ENCODE measurements at places on chromosomes 6 and 20.

DNA sequence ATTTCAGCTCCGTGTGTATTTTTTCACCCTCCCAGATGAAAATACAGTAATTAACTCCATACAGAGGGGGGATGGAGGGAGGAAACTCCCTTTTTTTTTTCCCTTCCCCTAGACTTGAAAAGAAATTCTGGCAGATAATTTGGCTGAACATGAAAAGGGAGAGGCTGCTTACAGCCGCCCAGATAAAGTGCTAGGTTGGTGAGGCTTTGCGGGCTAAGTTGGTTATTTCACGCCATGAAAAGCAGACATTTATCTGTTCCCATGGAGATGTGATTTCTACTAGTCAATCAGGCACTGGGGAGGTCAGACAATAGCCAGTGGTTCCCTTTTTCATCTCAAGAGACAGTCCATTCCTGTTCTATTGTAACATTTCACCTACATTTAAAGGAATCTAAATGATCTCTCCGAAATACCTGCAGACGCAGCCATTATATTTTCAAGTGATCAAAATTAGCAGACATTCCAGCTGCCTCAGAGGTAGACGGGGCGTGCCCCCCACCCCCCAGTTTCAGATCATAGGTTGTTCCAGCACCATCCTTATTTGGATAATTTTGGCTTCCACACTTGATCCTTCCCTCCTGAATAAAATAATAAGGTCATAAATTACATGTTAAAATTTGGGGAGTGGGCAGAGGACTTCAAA is 143.9 kb upstream of the ZNF217 start:
- DNase-seq, result peak; percentile 22

DNA sequence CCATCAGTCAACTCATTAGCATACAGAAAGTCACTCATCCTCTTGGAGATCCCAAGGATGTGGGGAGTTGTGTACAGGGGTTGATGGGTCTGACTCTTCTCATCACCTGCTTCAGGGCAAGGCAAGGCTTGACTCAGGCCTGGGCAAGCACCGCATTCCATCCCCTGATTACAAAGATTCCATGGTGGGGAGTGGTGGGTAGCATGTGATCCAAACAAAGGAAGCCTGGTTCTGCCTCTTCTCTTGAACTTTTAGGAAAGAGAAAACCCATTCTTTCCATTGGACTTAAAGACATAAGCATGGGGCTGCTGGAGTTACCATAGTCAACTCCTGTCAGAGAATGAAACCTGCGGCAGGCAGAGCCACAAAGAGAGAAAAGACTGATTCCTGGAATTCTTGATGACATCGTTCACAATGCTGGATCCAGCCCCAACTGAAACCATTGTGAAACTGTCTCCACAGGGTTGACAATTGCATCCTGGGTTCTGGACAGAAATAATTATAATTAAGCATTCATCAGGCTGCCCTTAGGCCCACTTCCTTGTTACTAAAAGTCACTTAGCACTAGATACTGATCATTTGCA is 235.8 kb upstream of the KCNG1 start:
- no peak for DNase-seq

DNA sequence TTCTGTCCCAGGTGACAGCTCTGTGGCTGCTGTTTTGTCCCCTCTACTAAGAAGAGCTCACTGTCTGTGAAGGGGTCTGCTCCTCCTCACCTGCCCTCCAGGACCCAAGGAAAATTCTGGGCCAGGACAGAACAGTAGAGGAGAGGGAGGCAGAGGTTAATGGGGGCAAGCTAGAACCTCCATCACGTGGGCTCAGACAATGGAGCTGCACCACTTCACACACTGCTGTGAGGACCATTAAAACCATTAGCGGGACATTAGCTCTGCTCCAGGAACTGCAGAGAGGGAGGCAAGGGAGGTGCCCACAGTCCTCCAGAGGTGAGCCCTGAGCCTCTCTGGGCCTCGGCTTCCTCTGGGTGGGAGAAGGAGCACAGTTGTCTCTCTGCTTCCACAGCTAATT is 78.4 kb downstream of the NOL4L start:
- no peak for DNase-seq

DNA sequence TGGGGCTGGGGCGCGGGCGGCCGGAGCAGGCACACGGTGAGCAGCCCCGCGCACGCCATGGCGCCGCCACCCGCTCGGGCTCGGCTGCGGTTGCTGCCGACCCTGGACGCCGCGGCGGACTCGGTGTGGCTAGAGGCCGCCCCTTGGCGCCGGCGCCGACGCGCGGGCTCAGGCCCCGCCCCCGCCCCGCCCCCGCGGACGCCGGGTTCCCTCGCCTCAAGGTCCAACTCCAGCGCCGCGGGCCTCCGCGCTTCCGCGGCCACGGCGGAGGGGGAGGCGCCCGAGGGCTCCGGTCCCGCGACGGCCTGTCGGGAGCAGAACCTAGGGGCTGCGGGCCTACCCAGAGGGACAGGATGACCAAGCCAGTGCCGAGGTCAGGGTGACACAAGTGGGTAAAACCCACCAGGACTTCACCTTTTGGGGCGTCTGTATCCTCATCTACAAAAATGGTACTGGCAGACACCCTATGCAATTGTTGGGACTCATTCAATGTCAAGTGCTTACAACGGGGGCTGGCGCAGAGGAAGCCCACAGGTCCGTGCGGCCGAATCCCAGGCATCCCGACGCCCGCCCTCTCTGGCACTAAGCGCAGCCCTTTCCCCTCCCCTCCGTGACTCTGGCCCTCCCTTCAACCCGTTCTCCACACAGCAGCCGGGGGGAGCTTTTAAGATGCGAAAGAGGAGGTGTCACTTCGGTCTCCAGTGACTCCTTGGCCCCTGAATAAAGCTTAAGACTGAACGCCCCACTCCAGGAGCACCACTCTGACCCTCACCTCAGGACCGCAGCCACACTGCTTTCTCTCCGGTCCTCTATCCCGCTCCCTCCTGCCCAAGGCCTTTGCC is at the start of gene NECAB3:
TSS of gene NECAB3 (minus strand) at position 135 of the 842 bp plus-strand sequence. CDS start at position 59, 76 bp downstream.
- DNase-seq, result peak; percentile 60

DNA sequence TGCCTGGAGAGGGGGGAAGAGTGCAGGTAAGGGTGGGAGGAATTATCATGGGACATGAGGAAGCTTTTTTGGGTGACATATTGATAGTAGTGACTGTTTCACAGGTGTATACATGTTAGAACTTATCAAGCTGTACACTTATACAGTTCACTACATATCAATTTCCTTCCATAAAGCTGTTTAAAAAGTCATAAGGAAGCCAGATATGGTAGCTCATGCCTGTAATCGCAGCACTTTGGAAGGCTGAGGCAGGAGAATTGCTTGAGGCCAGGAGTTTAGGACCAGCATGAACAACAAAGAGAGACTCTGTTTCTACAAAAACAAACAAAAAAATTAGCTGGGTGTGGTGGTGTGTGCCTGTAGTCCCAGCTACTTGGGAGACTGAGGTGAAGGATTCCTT is 21.7 kb downstream of the ZSCAN12 start:
- DNase-seq, result no peak

GRCh38 chr6:86440608-86441007 is 496.7 kb upstream of the HTR1E start:
- no peak for DNase-seq

GRCh38 chr6:71444222-71444621 is 155.6 kb downstream of the OGFRL1 start:
- no peak for DNase-seq

- DNase-seq, result peak; percentile 21
These were observed 197.4 kb upstream of the KCNG1 start for GRCh38 chr20:51220293-51220706.

DNA sequence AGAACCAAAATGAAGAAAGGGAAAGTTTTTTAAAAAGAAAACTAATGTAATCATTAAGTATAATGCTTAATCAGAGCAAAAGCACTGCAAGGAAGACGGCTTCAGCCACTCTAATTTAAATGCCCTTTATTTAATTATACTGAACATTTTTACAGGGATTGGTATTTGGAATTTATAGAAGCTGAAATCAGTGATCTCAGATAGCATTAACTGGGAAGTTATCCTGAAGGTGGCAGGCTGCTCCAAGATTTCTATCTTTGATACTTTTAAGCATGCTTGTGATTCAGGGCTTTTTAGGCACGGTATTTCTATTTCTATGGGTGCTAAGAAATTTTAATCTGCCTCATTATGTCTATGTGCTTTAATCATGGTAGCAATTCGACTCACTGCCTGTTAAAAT is 1.3 kb upstream of the NDUFAF4 start:
- DNase-seq, result peak; percentile 68

- no peak for DNase-seq
These were observed 18.5 kb downstream of the CD164 start for GRCh38 chr6:109363753-109364152.

- no peak for DNase-seq
These were observed 169.2 kb upstream of the C6orf118 start for GRCh38 chr6:165478581-165478980.

DNA sequence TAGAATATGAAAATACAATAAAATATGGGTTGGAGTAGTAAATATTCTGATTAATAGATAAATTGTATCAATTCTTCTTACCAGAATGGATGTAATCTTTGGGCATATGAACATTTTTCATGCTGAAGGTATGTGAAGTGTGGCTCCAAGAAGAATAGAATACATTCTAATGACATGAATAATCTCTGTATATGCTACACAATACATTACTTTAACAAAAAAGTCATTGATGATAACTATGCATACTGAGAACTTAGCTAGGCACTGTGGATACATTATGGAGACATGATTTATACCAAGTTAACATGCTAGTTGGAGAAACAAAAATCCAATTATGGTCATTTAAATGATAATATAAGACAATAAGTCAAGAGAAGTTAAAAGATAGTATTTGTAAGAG is 62.7 kb upstream of the HDAC2 start:
- DNase-seq, result no peak

- DNase-seq, result no peak
These were observed 29.8 kb downstream of the TRMT6 start for GRCh38 chr20:5920581-5920980.

DNA sequence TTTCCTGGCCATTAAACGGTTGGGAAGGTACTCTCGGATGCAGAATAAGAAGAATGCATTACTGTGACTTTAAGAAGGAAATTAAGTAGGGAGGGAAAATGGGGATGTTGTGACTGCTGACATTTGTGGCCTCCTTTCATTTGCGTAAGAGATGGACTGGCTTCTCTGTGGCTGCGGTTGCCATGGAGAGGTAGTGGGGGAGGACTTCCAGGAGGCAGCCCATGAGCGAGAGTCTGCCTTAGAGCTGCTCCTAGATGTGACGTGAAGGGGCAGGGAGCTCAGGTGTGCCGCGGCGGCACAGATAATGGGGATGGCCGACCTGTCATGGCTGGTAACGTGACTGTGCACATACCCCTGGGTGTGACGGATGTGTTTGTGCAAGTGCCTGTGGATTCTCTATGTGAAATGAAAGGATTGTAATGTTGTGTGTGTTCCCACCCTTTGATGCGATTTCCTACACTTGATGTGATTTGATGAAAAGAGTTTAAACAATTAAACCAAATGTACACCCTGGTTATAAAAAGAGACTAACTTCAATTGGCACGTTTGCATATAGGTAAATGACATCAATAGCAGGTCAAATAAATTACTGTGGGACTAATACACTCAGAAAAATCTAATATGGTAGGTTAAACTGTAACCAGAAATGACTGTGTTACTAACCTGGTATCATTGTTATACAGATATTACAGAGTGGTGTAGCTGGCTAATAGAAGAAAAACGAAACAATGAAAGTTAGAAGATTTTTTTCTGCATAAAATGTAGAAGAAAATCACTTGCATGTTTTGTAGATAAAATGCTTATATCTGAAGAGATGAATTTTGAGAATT is 48.9 kb downstream of the HIVEP1 start:
- no peak for DNase-seq

DNA sequence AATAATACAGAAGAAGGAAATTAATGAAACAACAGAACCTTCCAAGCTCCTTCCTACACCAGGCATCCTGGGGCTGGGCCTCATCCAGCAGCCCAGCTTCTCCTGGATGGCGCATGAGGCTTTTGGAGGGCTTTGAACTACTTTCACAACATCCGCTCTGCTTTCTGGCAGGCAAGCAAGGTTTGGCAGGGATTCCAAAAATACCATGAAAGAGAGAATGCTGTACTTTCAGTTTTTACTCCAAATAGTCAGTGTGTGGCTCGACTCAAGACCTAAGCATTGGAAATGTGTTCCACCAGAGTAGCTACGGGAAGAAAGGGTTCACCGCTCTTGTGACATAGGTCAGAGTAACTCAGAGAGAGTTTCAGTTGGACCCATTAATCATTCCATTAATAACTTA is 125.4 kb downstream of the OPRM1 start:
- DNase-seq, result peak; percentile 79

DNA sequence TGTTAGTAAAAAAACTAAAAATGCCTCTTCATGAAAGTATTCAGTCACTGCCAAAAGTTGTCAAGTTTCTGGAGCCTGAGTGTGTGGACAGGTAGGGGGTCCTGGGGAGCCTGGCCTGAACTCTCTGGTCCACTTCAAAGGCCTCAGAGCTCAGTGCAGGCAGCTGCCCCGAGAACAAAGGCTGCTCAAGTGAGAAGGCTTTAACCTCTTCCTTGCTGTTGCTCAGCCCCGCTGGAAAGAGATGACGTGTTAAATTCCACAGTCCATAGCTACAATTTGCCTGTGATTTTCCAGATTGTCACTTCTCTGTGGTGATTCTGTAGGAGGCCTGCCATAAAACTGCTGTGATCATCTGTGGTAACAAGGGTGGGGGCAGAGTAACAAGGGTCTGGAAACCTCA is 96.9 kb downstream of the FAM120B start:
- DNase-seq, result peak; percentile 18

GRCh38 chr6:133193396-133193795 is 47.8 kb upstream of the EYA4 start:
- DNase-seq, result no peak

DNA sequence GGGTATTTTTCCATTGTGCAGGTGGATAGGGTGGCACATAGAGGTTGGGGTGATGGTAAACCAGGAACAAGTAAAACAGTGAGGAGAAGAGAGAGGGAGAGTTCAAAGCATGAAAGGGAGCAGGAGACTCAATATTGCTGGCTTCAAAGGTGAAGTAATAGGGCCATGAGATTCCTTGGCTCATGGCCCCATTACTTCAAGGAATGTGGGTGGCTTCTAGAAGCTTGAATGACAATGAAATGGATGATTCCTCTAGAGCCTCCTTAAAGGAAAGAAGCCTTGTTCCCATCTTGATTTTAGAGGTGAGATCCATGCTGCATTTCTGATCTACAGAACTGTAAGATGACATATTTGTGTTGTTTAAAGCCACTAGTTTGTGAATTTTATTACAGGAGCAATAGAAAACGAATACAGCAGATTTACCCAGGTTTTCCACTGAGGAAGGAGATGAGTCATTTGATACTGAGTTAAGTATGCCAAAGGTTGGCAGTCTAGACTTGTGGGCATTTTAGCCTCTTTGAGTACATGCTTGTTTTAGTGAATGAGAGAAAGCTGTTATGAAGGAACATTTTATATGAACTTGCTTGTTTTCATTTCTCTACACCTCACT is 110.4 kb downstream of the PLCB4 start:
- DNase-seq, result peak; percentile 45

DNA sequence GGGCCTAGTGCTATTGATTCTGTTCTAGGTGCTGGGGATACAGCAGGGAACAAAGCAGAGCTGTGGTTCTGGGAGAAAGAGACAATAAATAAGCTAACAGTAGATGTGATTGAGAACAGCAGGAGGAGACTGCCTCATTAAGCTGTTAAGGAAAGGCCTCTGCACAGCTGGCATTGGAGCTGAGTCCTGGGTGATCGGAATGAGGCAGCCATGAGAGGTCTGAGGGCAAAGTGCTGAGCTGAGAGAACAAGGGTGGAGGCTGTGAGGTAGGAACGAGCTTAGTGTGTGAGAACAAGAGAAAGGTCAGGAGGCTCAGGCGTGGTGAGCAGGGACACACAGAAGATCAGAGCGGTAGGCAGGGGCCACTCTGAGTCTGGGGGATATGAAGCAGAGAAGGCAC is 18.3 kb downstream of the DDX27 start:
- DNase-seq, result no peak
